Left hindlimb (tissue), 1 donor: ENCODE measurements at places on chromosomes 12 and 14.
A peak's percentile ranks its signal among the peaks of the same experiment; 100 is the strongest.

GRCh38 chr12:59886131-59886733, 290.4 kb downstream of the SLC16A7 start:
- DNase-seq: no peak

GRCh38 chr14:92846162-92846897, 52.2 kb downstream of the GOLGA5 start:
- no peak for DNase-seq

- no peak for DNase-seq
Measured at GRCh38 chr14:102828151-102828550, 50.9 kb downstream of the TRAF3 start.

GRCh38 chr12:95942101-95942523, 302 bp downstream of the CCDC38 start:
- no peak for DNase-seq

- DNase-seq: no peak
Measured at GRCh38 chr12:10503460-10503859, 2.2 kb upstream of the EIF2S3B start.

- DNase-seq: no peak
Measured at GRCh38 chr12:100986595-100987547, 192.3 kb downstream of the ANO4 start.

GRCh38 chr12:40711121-40711520, 18.9 kb downstream of the CNTN1 start:
- DNase-seq: no peak

DNA sequence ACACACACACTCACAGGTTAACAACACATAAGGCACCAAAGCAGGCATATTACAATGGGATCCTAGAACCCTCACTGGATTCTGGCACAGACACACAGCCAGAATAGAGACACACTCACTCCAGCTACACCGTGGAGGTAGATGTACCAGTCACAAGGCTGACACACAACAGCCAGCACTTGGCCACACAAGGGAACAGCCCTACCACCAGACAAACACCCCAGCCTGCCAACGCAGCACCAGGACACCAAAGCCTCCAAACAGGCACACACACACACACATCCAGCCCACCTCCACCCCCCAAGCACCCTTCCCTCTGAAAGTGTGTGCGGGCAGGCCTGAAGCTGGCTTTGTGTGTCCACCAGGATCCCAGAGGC, 10.9 kb upstream of the ITGB7 start:
- DNase-seq: no peak

GRCh38 chr14:69342928-69343525, 55.1 kb downstream of the ERH start:
- no peak for DNase-seq

DNA sequence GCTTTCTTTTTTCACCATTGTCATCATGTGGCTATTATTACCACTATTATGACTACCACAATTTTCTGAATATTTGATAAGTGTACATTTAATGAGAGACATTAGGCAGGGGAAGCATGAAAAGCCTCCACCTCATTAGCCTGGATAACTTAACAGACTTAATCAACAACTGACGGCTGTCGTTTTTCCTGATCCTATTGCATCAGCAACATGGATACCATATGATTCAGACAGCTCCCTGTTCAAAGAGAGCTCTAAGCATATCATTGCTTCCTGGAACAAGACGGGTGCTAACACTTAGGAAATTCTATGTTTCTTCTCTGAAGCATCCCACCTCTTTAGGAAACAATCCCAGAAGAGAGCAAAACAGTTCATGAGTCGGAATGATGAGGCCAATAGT, 765.2 kb downstream of the NOVA1 start:
- no peak for DNase-seq

GRCh38 chr12:19712041-19712440, 272.7 kb downstream of the AEBP2 start:
- no peak for DNase-seq

GRCh38 chr12:114933428-114934160, 249.6 kb upstream of the TBX3 start:
- no peak for DNase-seq

GRCh38 chr14:61965030-61965745, 203.0 kb downstream of the SNAPC1 start:
- no peak for DNase-seq

DNA sequence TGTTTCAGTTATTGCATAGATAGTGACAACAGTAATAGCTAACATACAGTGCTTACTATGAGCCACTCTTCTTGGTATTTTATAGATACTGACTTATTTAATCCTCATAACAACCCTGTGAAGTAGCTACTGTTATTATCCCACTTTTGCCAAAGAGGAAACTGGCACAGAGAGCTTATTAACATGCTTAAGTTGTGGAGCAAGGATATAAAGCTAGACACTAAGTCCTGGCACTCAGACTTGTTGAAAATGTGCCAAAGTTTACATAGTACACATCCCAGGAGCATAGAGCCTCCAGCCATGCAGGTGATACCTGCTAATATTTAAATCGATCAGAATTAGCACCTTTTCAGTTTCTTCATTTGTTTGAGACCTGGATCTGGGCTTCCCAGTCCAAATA, 41.8 kb downstream of the VEZT start:
- DNase-seq: no peak

GRCh38 chr12:13195250-13195649, 1.3 kb upstream of the EMP1 start:
- no peak for DNase-seq

DNA sequence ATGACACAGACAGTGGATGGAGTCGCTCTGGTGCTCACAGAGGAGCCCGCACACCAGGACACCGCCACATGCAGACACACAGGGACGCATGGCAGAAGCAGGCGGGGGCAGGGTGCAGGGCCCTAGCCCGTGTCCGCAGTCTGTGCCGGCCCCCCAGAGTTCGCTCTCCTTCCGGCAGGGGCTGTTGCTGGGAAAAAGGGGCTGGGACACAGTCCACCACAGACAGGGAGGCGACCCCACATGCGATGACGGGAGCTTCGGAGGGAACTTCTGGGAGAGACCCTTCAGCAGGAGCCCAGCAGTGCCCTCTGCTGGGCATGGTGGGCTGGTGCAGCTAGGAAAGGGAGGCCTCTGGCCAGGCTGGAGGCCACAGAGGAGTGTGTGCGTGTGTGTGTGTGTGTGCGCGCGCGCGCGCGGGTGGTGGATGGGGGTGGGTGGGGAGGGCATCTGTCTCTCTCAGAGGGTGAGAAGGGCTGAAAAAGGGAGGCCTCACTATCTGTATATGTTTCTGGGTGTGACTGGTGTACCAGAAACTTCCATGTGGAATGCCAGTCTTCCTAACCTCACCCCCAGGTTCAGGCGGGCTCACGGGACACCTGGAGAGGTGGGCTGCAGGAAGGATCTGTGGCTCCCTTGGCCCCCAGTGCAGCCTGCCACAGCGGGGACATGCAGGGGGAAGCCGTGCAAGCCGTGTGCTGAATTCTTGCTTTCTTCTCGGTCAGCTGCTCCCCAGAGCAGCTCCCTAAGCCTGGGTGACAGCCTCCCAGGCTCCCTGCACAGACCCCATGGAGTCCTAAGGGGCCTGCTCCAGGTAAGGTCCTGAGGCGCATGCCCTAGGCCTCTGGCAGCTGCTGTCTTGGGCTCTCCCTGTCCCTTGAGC, 60.7 kb downstream of the PLEKHG3 start:
- DNase-seq: peak; percentile 86

DNA sequence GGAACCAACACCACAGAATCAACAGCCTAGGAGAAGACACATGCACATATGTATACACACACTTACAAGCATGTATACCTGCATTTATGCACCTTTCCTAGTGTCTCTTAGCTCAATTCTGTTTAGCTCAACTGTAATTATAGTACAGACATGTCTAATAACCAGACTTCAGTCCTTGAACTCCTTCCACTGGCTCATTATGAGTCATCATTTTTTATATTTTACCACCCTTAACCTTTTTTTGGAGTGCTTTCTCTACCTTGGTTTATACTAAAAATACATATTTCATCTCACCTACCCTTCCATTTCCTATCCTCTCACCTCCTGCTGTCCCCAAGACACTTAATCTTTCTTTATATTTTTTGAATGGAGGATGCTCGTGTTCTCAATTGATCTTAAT, 110.4 kb downstream of the ARID2 start:
- no peak for DNase-seq

- no peak for DNase-seq
Measured at GRCh38 chr12:86523844-86524243, 267.7 kb upstream of the MGAT4C start.

- no peak for DNase-seq
Measured at GRCh38 chr14:90496379-90496778, 99.5 kb downstream of the CALM1 start.

GRCh38 chr14:103973354-103973753, 31.0 kb upstream of the RD3L start:
- DNase-seq: no peak

DNA sequence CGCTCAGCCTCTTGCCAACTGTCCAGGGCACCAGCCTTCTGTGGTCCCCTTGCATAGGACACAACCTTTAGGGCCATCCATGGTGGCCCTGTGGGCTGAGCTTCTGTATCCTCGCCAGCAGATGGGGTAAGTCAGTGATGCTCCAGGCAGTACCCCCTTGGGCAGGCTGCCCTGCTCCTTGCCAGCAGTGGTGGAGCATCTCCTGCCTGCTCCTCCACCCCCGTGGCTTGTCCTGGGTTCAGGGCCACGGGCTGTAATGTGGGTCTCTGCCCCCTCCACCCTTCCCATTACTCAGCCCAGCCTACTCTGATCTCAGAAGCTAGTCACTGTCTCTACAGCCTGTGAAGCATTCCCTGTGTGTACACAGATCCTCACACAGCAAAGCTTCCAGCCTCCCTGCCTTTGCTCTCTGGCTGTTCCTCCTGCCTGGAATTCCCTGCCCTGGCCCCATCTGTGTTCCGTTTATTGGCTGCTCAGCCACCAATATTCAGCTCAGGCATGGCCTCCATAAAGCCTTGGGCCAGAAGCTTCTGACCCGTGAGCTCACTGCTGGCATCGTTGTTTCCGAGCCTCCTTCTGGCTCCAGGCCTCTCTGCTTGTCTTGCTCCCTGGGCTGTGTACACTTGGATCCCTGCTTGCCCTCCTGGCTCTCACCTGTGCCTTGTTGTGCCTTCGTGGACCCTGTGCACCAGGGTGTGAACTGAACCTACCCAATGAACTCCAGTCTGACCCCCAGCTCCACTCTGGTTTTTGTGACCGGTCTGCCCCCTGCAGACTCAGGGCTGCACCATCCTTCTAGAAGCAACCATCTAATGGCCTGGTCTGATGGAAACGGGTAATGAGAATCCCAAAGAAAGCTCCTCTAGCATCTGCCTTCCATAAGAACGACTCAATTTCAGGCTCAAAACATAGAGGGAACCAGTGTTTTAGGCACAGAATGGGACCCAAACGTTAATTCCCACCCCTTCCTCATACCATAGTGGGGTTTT, 177.0 kb upstream of the PRMT8 start:
- DNase-seq: peak; percentile 70

DNA sequence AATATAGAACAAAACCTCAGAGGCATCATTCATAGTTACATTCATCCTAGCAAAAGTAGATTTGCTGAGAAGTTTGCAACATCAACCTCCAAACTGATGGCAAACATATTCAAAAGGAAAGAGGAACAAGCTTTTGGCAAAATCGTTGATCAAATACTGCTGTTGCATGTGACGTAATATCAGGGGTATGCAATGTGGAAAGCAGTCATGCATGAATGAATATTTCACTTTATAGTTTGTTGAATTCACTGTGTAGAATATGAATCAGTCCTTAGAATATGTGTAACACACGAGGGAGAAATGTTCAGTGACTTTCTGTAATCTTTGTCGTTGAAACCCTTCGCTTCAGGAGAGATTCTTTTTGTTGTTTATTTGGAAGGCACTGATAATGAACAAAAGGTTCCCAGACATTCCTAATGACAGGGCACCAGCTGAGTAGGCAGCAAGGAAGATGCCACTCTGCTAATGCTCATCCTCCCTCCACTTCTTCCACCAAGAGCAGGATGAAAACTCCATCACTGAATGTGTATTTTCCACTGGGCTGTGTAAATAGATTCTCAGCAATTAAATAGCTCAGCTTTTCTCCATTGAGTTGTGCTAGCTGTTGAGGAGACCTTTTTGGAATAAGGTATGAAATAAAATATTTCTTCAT, 126.1 kb downstream of the PELI2 start:
- no peak for DNase-seq

DNA sequence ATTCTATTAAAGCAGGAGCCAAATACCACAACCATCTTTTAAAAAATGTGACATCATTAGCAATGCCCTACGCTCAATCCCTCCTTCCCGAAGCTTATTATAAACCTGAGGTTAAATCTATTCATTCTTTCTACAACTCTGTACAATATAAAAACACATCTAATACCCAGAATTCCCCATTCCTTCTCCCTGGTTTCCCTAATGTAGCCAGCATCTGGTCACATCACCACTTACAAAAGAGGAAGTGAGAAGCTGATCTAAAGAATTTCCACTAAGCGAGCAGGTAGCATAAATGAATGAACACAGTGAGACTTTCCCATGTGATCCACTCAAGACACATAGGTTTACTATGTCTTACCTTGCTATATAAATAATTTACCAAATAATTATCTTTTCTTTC, 90.4 kb downstream of the LRP6 start:
- no peak for DNase-seq

GRCh38 chr12:104414581-104415341, 42.0 kb upstream of the CHST11 start:
- DNase-seq: no peak

DNA sequence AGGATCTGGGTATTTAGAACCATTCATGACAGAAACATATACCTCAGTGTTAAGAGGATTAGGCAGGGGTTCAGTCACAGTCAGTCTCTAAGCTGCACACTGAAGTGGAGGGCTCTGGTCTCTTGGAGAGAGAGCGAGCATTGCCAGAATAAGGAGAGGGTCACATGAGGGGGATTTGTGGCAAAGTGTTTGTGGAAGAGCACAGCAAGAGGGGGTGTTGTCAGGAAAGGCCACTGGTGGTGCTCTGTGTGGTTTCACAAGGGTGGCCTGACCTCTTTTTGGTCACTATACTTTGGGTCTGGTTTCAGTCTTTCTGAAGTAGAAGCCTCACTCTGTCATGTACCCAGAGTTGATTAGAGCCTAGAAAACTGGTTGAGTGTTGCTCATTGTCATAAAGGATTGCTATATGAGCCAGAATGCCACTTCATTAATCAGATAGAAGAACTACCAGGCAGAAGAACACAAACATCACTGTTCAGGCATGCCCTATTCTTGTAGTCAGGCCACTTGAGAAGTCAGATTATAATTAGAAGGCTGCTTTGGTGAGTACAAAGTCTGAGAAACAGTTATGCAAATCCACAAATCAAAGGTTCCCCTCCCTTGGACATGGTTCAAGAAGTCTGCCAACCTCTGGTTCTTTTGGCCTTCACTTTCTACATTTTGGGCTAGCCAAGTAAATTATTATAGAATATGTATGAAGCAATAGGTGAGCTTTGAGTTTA, 8.4 kb downstream of the TMEM19 start:
- no peak for DNase-seq

DNA sequence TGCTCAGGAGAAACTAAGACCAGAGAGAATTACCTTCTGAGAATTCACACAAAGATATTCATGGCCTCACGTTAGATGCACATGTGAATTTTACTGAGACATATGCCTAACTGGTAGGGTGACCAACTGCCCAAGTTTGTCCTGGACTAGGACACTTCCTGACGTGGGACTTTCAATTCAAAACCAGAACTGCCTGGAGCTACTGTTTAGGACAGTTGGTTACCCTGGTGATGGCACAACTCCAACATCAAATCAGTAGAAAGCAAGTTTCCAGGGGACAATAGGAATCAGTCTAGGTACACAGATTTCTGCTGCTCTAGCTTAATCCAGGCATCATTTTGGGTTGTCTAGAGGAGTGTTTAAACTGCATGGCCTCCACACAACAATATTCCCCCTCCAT, 178.7 kb downstream of the GXYLT1 start:
- no peak for DNase-seq
